Activated T-cell treated with anti-CD3 and anti-CD28 coated beads, Interleukin-2, amount 50 U/mL, for 72 hours (primary cell): ENCODE measurements at places on chromosomes 3 and 15. TPM values are rescaled to one million over a fixed set of nuclear protein-coding genes. Genes with fewer than 3 reads are reported as not detected.

GRCh38 chr3:21791356-21791755 is 40.3 kb upstream of the ZNF385D start:
- no peak for DNase-seq

- DNase-seq, result peak; percentile 49
These were observed 7.6 kb upstream of the NR2E3 start for GRCh38 chr15:71802770-71803169.

GRCh38 chr3:195727606-195728195 is 6.9 kb downstream of the MUC20 start:
- no peak for DNase-seq

DNA sequence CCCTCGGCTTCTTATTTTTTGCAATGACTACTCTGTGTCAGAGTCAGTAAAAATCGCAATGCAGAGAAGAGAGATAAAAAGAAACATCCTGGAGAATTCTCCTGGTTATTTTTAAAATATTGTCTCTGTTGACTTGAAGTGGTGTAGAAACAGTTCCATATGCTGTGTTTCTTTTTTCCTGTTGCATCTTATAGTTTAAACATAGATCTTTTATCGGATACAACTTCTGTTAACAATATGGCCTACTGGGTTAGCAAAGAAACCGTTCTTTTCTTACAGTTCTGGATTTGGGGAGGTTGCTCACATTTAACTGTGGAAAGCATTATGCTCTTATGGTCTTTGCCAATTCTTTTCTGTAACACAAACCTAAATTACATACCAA is 769.1 kb upstream of the CFAP20DC start:
- no peak for DNase-seq

- no peak for DNase-seq
These were observed 109.1 kb downstream of the OPA1 start for GRCh38 chr3:193701953-193702635.

- no peak for DNase-seq
These were observed 71.1 kb upstream of the OXTR start for GRCh38 chr3:8840556-8840955.

GRCh38 chr15:22942877-22943276 is 37.3 kb downstream of the CYFIP1 start:
- no peak for DNase-seq

DNA sequence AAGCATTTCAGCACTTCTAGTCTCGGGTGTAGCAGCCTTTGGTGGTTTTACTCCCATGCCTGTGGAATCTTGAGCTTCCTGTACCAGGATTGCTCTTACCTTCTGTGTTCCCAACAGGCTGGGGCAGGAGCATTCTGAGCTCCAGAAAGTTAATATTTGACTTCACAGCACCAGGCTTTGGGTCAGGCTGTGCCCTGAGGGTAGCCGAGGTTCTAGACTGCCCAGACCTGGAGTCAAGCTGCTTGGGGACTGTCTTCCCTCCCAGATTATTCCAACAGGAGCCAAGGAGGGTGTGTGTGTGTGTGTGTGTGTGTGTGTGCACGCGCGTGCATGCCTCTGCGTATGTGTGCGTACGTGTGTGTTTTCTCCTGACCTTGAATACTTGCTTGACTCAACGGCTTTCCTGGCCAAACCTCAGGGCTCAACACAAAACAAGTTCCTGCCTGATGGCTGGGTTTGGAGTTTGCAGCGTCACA is 94.8 kb downstream of the FLNB start:
- DNase-seq, result no peak

GRCh38 chr3:178139116-178139515 is 397.1 kb upstream of the KCNMB2 start:
- no peak for DNase-seq

GRCh38 chr15:38624244-38625205 is 59.9 kb upstream of the RASGRP1 start:
- DNase-seq, result no peak

DNA sequence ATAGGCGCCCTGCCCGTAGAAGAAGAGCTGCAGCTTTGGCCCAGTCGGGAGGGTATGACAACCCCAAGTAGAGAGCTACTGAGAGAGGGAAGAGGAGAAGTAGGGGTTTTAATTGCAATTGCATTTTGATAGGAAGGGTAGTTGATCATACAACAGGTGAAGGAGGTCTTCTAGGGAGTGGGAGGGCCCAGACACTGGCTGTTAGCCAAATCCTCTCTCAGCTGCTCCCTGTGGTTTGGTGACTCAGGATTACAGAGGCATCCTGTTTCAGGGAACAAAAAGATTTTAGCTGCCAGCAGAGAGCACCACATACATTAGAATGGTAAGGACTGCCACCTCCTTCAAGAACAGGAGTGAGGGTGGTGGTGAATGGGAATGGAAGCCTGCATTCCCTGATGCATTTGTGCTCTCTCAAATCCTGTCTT is 408.9 kb upstream of the THBS1 start:
- peak; percentile 47 for DNase-seq

The SPRED1 gene
- 0.77 TPM for total RNA-seq

DNA sequence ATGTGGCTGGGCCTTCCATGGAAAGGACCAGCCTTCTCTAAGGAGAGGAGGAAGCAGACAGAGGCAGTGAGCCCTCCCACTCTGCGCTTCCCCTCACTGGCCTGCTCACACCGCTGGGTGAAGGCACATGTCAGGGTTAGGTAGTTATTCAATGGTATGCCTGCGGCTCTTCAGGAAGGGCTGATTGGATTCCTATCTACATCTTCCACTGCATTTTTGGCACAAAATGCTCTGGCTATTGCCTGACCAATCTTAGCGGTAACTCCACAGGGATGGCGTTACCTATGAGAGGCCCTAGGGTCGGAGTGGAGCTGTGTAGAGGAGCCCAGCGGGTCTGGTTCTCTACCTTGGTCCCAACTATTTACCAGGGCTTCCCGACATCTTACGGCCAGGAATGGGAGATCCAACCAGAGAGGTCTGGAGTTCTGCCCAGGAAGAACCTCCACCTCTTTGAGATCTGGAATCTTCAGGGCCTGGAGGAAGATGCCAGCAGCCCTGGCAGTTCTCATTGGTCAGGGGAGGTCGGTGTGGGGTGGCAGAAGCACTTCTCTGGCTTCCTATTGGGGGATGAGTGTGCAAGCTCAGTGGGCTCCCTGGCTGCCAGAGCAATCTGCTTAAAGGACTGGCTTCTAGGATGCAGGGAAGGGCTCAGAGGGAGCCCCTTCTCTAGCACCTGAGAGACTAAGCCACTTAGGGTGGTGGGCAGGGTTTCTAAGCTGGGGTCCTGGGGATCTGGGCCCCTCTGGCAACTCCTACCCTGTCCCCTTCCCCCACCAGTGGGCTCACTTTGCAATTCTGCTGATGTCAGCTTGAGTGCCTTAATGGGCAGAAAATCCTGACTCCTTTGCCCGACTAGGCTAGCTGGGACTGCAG is 24.3 kb downstream of the SNX33 start:
- DNase-seq, result no peak

- DNase-seq, result no peak
These were observed 767.0 kb downstream of the CADM2 start for GRCh38 chr3:85725809-85726208.

DNA sequence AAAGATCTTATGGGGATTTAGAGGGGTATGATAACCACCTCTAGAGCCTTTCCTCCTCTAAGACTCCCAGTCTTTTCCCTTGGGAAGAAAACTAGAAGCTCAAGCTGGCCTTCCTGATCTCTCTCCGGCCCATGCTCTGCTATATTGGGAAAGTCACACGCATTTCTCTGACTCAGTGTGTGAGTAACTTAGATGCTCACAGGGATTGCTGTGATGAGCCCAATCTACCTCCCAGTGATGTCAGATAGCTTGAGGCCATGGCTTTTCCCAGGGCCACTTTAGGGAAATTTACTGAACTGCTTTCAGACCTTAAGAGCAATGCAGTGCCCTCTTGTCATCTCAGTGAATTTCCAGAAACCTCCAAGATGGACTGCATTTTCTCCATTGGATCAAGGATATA is 8.6 kb upstream of the ST8SIA2 start:
- DNase-seq, result no peak

DNA sequence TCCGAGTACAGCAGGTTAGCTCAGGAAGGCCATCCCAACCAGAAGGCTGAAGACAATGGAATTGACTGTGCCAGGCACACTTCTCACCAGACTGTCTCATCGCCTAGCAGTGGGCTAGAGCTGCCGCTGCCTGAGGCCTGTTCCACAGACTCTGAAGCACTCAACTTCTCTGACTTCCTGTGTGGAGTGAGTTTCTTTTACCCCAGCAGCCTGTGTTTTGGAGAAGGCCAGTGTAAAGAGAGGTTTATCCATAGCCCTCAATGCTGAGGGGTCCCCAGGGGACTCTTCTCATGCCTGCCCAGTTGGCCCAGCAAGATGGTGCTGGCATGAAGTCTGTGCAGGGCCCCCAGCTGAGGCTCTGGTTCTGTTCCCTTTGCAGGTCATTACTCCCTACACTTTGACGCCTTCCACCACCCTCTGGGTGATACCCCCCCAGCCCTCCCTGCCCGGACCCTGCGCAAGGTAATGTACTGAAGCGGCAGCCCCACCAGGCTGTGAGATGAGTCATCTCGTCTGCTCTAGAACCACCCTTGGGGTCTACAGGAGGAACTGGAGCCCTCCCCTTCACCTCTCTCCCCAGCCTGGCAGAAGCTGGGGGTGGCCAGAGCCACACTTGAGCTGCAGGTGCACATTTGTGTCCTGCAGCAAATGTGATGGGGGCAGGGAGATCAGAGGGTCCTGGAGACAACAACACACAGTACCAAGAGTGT is 5.2 kb upstream of the MANF start:
- no peak for DNase-seq

DNA sequence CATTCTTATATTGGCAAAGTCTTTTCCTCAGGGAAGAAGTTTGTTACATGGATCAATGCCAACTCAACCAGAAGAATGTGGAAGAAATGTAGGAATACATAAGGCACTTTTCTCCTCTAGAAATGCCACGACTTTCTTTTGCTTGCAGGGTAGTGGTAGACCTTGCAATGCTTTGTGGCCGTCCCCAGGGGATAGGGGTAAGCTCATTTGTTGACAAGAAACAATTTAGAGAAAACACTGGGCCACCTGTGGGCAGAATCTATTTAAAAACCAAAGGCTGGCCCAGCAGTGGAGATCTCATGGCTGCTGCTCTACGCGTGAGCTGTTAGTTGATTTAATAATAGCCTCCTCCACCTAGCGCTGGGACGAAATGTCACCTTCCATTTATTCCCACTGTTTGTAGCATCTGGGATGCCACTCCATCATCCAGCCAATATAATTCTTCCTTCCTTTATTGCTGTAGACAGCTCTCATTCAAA is 64.6 kb upstream of the PFN2 start:
- DNase-seq, result no peak

GRCh38 chr15:77528968-77529319 is 103.8 kb downstream of the LINGO1 start:
- no peak for DNase-seq

GRCh38 chr3:54131890-54132289 is 9.5 kb downstream of the CACNA2D3 start:
- no peak for DNase-seq

The CFAP92 gene
- 1.1 TPM for total RNA-seq

DNA sequence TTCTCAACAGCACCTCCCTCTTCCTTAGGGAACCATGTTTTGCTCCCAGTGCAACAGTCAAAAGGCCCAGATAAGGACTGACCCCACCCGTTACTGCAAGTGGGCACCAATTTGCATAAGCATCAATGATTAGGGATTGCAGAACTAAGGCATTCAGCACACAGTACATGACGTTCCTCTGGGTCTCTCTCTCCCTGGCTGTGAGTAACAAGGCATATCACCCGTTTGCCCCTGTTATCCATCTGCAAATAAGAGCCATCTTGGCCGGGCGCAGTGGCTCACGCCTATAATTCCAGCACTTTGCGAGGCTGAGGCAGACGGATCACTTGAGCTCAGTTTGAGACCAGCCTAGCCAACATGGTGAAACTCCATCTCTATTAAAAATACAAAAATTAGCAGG is 18.8 kb downstream of the MAGI1 start:
- DNase-seq, result no peak

The SERPINI2 gene
- not detected for total RNA-seq
